DMS79 treated with DMSO at 0.1 percent for 48 hours (cell line): ENCODE measurements at places on chromosomes 13 and 19.

DNA sequence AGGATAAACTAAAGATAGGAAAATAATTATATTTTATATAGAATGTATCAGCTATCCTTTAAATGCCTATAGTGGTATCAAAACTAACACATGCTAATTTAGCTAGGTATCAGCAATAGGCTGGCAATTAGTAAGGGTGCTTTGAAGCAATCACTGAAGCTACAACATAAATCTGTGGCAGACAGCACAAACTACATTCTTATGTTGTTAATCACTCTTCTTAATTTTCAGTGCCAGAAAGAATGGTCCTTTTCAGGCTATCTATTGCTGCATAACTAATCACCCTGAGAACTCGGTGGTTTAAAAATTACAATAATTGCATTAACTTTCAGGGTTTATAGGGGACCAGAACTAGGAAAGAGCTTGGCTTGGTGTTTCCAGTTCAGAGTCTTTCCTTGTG is 963.1 kb downstream of the EFNB2 start:
- DNase-seq = no peak

GRCh38 chr13:106752584-106753170 is 184.7 kb upstream of the ARGLU1 start:
- no peak for DNase-seq

- DNase-seq = no peak
Measured at GRCh38 chr19:17577457-17578097, 22.1 kb downstream of the COLGALT1 start.

DNA sequence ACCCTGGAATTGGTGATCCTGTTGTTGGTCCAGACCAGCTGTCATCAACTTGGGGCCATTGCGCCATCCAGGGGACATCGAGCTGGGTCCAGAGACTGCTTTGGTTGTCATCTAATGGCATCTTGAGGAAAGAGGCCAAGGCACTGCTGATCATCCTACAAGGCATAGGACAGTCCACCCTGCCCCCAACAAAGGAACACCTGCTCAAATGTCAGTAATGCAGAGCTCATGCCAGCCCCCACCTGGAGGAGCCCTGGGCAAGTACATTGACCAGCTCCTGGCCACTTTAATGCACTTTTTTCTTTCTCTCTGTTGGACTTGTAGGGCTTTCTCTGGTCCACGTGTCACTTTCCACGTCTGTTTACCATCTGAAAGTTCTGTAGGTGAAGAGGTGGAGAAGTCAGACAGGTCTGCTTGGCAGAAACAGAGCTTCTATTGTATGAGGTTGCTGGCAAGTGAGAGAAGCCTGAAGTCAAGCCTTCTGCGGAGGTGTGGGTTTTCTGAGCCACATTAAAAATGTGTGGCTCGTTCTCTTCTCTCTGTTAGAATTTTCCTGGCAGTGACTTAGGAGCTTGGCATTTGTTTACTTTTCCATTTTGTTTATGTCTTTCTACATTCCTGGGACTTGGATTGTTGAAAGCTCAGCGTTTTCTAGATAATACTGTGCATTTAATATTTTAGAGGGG is 124.0 kb upstream of the RNF113B start:
- peak; percentile 35 for DNase-seq

DNA sequence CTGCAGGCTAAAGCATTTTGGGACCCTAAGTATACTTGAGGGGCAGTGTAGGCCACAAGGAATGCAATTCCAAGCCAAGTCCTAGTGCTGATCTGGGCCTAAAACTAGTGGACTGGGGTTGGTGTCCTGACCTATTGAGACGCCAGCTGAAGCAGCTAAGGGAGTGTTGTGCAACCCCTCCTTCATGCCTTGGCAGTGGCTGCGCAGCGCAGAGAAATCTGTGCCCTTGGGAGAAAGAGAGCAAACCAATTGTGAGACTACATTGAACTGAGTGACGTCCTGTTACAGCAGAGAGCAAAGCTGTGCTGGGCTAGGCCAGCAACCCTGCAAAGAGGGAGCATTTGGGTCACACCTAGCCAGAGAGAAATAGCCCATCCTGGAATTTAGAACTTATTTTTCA is 2715.0 kb upstream of the PCDH20 start:
- no peak for DNase-seq

GRCh38 chr19:8573316-8573715 is 3.9 kb downstream of the MYO1F start:
- DNase-seq = no peak

DNA sequence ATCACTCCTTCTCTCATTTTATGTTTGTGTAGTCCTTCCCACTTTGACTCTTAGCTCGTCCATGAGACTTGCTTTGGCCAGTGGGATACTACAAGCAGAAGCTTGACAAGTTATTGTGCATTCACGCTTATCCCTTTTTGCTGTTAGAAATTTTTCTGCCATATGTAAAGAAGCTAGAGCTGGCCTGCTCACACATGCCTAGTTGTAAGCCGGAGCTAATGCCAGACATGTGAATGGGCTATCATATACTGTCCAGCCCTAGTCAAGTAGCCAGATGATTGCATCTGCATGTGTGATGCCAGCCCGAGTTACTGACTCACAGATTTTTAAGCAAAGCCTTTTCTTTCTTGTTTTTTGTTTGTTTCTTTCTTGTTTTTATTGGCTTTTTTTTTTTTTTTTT is 460.7 kb downstream of the TDRD3 start:
- no peak for DNase-seq

DNA sequence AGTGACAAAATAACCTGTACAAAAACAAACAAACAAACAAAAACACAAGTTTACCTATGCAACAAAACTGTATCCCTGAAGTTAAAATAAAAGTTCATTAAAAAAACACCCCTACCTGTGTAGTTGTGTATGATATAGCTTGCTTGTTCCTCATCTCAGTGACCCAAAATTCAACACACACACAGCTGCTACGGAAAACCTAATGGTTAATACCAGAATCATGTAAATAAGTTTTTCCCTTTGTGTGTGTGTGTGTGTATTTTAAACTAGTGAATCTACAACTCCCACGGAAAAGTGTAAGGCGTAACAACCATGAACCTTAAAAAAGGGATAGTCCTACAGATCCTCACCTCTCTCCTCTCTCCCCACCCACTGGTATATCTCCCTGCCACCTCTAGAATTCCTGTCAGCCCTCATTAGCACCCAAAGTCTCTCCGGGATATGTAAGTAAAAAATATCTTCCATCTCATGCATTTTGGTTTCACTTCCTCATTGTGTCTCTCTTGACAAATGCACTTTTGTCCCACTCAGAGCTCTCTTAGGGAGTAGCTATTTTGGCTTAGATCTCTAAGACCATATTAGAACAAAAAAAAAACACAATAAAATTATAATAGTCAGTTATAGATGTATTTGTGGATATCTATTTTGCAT is 2236.5 kb downstream of the PCDH9 start:
- no peak for DNase-seq

DNA sequence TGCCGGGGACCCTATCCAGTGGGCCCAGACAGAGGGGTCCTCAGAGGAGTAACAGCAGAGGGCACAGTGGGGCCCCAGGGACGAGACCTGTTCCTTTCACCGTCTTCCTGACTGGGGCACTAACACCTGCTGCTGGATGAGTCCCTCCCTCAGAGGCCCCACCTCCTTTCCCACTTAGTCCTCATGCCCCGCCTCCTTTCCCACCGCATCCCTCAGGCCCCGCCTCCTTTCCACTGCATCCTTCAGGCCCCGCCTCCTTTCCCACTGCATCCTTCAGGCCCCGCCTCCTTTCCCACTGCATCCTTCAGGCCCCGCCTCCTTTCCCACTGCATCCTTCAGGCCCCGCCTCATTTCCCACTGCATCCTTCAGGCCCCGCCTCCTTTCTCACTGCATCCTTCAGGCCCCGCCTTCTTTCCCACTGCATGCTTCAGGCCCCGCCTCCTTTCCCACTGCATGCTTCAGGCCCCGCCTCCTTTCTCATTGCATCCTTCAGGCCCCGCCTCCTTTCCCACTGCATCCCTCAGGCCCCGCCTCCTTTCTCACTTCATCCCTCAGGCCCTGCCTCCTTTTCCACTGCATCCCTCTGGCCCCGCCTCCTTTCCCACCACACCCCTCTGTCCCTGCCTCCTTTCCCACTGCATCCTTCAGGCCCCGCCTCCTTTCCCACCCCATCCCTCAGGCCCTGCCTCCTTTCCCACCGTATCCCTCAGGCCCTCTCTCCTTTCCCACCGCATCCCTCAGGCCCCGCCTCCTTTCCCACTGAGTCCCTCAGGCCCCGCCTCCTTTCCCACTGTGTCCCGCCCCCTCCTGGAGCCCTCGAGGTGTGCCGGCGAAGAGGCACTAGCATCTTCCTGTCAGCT is 6.7 kb downstream of the SPPL2B start:
- no peak for DNase-seq
